ENCODE measurements at places on chromosomes 7 and 10. TPM values are rescaled to one million over a fixed set of nuclear protein-coding genes. Genes with fewer than 3 reads are reported as not detected.
A peak's percentile ranks its signal among the peaks of the same experiment; 100 is the strongest.

DNA sequence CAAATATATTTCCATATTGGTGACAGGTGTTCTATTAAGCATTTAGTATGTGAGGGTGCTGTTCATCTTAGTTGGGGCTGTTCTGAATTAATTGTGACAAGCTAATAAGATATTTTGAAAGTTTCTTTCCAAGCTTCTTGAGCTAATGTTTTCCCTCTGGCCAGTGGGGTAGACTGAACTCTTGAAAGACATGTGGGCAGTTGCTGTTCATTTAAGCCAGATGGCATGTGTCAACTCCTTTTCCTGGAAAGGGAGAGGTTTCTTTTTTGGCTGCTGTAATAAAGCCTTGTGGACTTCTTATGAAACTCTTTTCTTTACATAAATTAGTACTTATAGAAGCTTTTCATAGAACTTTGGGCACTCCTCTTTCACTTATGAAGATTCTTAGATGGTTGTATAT, 21.7 kb downstream of the RAB18 start:
- no peak overlapping the region for H3K4me3 ChIP-seq
- peaks cover 62% of the 10 kb centered on the region for H3K4me1 ChIP-seq
- H3K27ac ChIP-seq = peak overlapping the region; percentile 22
- DNase-seq = no peak
- H3K36me3 ChIP-seq = peaks cover 35% of the 10 kb centered on the region

Gene RBP4
- total RNA-seq = not detected

- H3K4me3 ChIP-seq = no peak overlapping the region
- no peak for DNase-seq
- peaks cover 10% of the 10 kb centered on the region for H3K4me1 ChIP-seq
- H3K27ac ChIP-seq = no peak overlapping the region
- peaks cover 10% of the 10 kb centered on the region for H3K27me3 ChIP-seq
- no peaks in the 10 kb centered on the region for H3K36me3 ChIP-seq
Observed at GRCh38 chr10:114357515-114357996, 46.7 kb downstream of the AFAP1L2 start.

- H3K4me3 ChIP-seq = no peak overlapping the region
- H3K27me3 ChIP-seq = peaks cover 2% of the 10 kb centered on the region
- no peaks in the 10 kb centered on the region for H3K36me3 ChIP-seq
Observed at GRCh38 chr10:49277973-49278372, 21.0 kb upstream of the C10orf71 start.

DNA sequence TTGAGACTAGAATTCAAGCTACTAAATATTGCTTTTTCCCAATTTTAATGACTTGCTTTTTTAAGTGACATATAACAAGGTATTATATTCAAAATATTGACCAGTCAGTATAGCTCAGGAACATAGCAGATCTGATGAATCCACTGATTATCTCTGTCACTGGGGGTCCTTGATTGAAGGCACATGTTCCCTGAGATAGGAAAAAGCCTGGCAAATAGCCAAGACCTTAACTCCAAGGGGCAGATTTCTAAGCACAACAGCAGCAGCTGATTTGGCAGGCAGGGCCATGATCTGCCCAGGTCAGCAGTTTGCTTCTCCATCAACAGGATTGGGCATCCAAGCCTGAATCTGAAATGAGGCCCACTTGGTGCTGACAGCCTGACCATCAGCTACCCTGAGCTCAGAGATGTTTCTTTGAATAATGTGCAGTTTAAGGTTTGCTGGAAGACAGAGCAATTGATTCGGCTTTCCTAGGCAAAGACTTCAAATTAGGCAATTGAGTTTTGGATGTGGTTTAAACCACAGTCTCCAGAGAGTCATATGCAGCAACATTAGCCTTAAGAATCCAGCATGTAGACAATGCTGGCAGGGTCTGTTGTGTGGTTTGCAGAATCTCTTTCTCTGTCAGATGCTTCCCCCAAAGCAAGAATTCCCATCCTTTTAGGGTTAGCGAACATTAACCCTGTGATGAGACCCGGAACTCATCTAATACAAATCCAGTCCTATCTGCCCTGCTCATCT, 352.6 kb downstream of the ADRA2A start:
- H3K27me3 ChIP-seq = no peaks in the 10 kb centered on the region
- DNase-seq = no peak
- no peaks in the 10 kb centered on the region for H3K36me3 ChIP-seq
